Activated naive CD4-positive, alpha-beta T cell treated with anti-CD3 and anti-CD28 coated beads for 36 hours (primary cell): ENCODE measurements at places on chromosomes 1 and 21.
A peak's percentile ranks its signal among the peaks of the same experiment; 100 is the strongest.

GRCh38 chr1:201562659-201563405 is 23.9 kb downstream of the NAV1 start:
- no peak for DNase-seq

GRCh38 chr1:40107290-40107959 is 10.4 kb upstream of the PPT1 start:
- DNase-seq = no peak

DNA sequence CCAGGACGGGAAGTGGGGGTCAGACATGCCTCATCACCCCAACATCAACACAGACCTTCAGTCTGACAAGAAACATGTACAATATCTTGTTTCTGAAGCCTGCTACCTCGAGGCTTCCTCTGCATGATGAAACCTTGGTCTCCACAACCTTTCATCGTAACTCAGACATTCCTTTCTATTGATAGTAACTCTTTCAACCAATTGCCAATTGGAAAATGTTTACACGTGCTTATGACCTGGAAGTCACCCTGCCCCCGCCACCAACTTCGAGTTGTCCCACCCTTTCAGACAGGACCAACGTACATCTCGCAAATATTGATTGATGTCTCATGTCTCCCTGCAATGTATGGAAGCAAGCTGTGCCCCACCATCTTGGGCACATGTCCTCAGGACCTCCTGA is 159.5 kb downstream of the ETS2 start:
- no peak for DNase-seq

GRCh38 chr1:100941098-100941527 is 45.2 kb downstream of the SLC30A7 start:
- DNase-seq = peak; percentile 58

DNA sequence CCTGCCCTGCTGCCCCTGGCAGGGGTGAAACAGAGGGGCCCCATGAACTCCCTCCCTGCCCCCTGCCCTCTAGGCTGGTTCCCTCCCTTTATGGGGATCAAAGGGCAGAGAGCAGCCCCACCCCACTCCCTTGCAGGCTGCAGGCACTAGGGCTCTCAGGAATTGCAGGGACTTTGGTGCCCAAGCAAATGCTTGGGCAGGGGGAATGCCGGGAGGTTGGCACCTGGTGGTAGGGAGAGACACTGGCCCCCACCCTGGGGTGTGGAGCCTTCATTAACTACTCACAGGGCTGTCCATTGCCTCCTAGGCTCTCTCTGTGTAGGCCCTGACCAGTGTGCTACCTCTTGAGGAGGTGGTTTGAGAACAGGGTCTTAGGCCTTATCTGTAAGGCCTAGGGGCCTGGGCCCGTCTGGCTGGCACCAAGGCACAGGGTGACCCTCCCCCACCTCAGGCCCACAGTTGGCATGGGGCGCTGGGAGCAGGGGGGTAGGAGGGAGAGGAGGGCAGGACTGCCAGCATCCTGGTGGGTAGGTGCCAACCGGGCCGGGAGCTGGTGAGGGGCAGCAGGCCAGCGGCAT is 4.7 kb downstream of the ZBTB7B start:
- no peak for DNase-seq

DNA sequence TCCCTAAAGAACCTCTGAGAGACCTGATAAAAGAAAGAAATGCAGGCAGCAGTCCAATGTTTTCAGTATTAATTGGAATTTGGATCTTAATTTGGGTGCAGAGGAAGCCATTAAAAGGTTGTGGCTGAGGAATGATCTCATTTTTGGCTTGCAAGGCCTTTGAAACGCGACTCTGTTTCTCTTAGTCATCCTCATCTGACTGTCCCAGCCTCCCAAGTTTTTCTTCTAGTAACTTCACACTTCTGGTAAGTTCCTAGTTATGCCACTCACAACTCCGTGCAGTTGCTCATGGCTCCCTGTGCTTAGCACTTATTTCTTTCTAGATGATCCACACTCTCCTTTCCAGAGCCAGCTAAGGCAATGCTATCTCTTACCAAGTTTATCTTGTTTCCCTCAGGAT is 147.4 kb upstream of the USP24 start:
- DNase-seq = no peak

- peak; percentile 60 for DNase-seq
These were observed 8.0 kb downstream of the ELOA start for GRCh38 chr1:23751050-23751814.

DNA sequence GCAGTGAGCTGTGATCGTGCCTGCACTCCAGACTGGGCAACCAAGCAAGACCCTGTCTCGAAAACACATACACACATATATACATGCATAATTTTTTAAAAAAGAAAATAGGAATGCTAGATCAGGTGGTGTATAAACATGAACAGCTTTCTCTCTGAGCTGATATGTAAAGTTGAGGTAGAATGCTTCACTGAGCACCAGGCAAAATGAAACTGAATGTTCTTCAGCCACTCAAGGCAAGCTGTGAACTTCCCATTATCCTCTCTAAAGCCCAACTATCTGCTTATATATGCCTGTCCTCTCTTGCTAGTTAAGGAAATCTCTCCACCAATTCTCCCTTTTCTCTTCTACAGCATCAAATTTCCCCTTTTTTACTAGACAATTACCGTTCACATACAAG is 93.0 kb downstream of the NUF2 start:
- no peak for DNase-seq

DNA sequence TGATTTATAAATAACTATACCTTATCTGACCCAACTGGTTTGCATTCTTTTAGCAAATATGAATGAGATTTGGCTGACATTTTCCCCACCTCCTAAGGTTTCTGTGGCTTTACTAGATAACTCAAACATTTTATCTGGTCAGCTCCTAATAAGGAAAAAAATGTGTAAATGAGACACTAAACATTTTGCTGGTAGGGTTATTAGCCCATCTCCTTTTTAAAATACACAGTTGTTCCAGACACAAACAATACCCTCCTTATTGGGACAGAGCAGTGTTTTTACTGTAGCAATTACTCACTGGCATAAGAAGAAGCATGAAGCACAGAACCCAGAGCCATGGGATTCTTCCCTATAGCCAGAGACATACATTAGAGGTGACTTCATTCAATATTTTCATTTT is 53.8 kb upstream of the NUF2 start:
- no peak for DNase-seq

DNA sequence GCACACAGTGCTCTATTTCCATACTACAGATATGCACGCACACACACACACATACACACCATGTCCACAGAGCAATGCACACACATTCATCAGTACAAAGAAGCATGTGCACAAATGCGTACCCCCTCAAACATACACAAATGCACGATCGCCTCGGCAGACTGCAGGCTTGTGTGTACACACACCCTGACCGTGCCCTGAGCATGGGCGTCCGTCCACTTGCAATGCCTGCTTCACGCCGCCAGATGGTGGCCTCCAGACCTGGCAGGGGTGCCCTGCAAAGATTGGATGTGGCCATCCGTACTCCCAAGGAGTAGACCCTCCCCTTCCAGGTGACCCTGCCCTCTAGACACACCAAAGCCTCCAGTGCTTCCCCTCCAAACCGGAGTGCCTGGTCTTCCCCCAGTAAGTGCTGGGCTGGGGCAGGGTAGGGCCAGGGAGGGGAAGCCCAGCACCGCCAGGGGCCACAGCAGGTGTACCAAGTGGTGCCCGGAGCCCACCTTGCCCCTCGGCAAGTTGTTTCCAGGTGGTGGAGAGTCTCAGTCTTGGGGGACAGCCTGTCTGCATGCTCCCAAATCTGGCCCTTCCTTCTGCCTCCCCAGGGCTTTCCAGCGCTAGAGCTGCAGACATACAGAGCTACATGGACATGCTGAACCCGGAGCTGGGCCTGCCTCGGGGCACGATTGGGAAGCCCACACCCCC is 20.6 kb downstream of the ESPN start:
- peak; percentile 62 for DNase-seq

GRCh38 chr21:41886328-41886727 is 7.2 kb upstream of the PRDM15 start:
- no peak for DNase-seq

- no peak for DNase-seq
These were observed 45.2 kb downstream of the MIGA1 start for GRCh38 chr1:77824694-77825093.

GRCh38 chr1:203934651-203935050 is 73.3 kb downstream of the SNRPE start:
- no peak for DNase-seq

DNA sequence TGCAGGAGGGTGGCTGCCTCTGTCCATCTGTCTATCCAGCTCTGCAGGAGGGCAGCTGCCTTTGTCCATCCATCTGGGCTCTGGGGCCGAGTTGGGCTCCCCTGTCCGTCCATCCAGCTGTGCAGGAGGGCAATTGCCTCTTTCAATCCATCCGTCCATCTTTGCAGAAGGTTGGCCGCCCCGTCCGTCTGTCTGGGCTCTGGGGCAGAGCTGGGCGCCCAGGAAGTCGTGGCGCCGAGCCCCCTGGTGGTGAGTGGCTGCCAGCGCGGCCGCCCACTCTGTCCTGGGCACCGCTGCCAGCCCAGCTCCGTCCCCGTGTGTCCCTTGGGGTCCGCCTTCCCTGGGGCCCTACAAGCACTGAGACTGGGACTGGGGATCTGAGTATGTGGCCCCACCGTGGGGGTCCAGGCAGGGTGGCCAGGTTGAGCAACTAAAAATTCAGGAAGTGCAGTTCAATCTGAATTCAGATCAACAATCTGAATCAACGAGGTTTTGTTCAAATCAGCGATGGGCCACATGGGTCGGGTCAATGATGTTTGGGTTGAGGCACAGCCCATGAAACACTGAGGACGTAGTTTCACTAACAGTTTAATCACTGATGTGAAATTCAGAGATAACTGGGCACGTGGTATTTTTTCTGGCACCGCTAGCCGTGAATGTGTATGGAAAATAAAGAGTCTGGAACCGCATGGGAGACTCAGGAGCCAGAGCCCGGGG is 99.1 kb upstream of the ACTRT2 start:
- DNase-seq = peak; percentile 31

DNA sequence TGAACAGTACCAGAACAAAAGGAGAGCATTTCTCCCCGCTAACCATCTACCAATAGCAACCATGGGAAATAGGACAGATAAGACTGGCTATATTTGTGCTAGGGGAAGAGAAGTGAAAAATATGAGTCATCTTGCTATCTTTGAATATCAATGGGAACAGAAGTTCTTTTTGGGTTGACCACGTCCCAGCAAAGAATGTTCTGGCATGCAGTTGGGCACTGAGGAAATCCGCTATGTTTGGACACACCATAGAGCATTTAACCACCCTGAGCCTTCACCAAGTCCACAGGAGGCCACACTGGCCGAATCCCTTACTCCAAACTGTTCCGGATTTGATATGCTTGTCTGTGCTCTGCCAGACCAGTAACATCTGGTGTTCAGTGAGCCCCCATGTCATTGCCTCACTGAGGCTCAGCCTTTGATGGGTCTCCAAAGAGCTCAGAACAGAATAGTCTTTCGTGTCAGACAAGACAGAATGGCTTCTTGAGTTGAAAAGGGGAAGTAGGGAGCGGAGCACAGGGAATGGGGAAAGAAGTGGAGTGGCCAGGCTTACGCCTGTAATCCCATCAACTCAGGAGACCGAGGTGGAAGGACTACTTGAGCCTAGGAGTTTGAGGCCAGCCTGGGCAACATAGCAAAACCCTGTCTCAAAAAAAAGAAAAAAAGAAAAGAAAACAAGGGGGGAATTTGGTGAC is 81.4 kb downstream of the SMYD2 start:
- DNase-seq = no peak

GRCh38 chr1:210236386-210236839 is 3.8 kb downstream of the SERTAD4 start:
- DNase-seq = no peak

GRCh38 chr1:53108646-53109580 is 33.5 kb downstream of the SLC1A7 start:
- no peak for DNase-seq

GRCh38 chr1:70360321-70360720 is 5.8 kb upstream of the ANKRD13C start:
- no peak for DNase-seq

GRCh38 chr1:94275083-94275482 is 37.7 kb upstream of the ARHGAP29 start:
- no peak for DNase-seq

DNA sequence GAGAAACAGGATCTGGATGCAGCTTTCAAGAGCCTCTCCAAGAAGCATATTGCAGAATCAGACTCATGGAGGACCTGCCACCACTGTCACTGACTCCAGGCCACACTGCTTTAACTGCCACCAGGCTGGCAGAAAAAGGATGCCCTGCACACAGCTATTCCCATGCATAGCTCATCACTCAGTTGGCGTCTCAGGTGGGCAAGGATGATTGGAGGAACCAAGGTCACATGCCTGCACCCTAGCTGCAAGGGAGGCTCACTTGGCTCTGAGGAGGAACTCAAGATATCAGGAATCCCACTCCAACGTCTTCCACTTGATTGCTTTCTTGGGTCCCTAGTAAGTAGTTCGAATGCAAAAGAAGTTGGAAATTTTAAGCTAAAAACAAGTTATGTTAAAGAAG is 19.6 kb upstream of the SPOCD1 start:
- DNase-seq = no peak

DNA sequence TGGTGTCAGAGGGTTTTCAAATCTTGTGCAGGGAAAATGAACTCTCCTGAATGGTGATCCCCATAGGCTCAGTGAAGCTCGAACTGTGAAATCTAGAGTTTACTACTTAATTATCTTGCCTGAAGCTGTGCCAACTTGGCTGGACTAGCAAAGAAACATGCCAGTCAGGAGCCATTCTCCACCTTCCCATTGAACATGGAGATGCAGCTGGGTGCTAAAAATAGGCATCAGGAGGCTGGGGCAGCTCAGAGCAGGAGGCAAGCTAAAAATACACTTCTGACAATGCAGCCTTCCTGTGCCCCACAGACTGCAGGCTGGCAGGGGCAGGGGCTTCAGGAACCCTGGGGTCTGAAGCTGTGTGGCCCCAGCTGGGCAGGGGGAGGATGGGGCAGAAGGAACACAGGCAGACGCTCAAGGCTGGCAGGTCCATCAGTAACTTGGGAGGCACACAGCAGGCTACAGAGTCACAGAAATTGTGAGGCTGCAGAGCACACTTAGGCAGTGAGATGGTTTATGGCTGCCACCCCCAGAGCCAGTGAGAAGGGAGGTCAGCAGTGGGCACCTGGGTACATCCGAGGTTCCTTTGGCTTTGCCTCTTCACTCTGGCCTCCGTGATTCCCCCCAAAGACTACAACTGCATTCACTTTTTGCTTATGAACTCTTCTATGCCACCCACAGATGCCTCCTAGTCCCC is 155.4 kb upstream of the KCND3 start:
- no peak for DNase-seq

GRCh38 chr1:200392625-200393185 is 17.1 kb downstream of the ZNF281 start:
- DNase-seq = no peak

- no peak for DNase-seq
These were observed 157.3 kb downstream of the ZNF281 start for GRCh38 chr1:200252531-200252930.
